ENCODE measurements at places on chromosomes 5 and 9.

- no peak for DNase-seq
Measured at GRCh38 chr5:103060424-103060954, 59.4 kb downstream of the GIN1 start.

DNA sequence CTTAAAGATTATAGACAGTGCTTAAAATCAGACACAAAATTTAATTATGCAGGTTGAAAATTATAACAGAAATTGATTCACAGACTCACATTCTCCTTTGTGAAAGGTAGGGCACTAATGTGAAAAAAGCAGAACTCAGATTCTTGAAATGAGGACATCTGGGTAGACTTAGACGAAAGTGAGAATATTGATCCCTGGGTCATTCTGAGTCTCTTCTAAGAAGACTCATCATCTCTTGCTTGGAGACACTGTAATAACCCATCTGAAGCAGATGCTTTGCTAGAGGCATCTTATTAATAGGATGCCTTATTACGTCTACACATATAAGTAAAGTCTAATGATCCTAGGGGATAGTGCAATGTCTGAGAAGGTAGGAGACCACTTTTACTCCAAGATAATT is 274.4 kb downstream of the HINT1 start:
- no peak for DNase-seq

DNA sequence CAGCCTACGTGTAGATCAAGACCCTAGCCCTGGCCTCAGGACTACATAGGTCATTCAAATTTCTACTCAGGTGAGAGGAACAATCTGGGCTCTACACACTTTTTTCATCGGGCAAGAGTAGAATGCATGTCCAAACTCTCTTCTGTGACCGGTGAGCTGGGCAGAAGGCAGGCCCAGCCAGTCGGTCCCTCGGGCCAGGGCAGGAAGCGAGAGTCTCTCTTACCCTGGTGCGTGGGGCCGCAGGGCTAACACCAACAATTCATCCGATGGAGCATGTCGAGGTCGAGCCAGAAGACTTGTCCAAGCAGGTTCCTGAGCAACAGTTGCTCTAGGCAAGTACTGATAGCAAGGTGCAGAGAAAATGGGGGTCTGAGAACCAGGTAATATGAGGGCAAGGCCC is 88.5 kb downstream of the KLHL3 start:
- no peak for DNase-seq

DNA sequence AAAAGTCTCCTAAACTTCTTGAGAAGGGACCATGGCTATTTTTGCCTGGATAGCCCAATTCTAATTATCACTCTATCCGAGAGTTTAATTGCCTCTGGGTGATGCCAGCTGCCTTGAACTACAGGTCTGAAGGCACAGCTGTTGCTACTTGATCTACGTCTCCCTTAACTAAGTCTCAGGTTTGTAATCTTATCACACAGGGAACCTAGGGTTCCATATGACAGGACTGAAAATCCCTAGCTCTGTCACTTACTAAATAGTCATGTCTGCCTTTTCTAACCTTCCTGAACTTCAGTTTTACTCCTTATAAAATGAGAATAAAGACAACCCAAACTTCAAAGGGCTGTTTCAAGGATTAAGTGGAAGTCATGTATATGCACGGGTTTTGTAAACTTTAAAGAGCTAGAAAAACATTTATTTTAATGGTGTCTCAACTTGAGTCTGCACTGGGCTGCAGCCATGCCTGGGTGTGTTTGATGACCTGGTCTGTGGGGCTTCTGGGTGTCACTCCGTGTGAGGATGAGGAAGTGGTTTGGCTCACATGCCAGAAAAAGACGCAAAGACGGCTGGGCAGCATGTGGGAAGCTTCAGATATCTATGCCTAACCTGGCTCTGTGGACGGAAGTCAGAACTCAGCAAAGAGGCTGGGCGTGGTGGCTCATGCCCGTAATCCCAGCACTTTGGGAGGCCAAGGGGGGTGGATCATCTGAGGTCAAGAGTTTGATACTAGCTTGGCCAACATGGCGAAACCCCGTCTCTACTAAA is 129.3 kb upstream of the SLC44A1 start:
- DNase-seq, result no peak

GRCh38 chr5:113632996-113633395 is 119.5 kb downstream of the YTHDC2 start:
- DNase-seq, result no peak

All from suprapubic skin (tissue), 4 donors.